ENCODE measurements at places on chromosomes 13 and 19.

DNA sequence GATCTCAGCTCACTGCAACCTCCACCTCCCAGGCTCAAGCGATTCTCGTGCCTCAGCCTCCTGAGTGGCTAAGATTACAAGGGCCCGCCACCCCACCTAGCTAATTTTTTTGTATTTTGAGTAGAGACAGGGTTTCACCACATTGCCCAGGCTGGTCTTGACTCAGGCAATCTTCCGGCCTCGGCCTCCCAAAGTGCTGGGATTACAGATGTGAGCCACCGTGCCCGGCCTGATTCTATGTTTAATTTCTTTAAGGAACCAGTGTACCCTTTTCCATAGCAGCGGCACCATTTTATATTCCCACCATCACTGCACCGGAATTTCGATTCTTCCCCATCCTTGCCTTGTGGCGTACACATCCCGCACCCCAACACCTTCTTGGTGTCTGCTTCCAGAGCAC is 17.7 kb upstream of the INSR start:
- H3K4me1 ChIP-seq, result no peaks in the 10 kb centered on the region
- no peak for DNase-seq
- H3K27me3 ChIP-seq, result no peaks in the 10 kb centered on the region
- no peak overlapping the region for H3K27ac ChIP-seq

DNA sequence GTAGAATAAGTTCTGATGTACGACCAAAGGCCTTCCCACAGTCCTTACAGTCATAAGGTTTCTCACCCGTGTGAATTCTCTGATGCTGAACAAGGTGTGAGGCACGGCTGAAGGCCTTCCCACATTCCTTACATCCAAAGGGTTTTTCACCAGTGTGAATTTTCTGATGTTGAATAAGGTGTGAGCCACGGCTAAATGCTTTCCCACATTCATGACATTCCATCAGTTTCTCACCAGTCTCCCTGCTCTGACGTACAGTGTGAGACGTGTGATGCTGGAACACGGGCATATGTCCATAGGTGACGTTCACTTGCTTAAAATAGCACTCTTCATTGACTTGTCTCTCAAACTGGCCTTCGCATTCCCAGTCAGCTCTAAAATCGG is 31.0 kb upstream of the COX7A1 start:
- no peak for DNase-seq
- no peak overlapping the region for H3K4me3 ChIP-seq
- H3K27ac ChIP-seq, result no peak overlapping the region

- H3K4me3 ChIP-seq, result no peak overlapping the region
- H3K27me3 ChIP-seq, result no peaks in the 10 kb centered on the region
Observed at GRCh38 chr13:51539887-51540286, 44.4 kb upstream of the WDFY2 start.

DNA sequence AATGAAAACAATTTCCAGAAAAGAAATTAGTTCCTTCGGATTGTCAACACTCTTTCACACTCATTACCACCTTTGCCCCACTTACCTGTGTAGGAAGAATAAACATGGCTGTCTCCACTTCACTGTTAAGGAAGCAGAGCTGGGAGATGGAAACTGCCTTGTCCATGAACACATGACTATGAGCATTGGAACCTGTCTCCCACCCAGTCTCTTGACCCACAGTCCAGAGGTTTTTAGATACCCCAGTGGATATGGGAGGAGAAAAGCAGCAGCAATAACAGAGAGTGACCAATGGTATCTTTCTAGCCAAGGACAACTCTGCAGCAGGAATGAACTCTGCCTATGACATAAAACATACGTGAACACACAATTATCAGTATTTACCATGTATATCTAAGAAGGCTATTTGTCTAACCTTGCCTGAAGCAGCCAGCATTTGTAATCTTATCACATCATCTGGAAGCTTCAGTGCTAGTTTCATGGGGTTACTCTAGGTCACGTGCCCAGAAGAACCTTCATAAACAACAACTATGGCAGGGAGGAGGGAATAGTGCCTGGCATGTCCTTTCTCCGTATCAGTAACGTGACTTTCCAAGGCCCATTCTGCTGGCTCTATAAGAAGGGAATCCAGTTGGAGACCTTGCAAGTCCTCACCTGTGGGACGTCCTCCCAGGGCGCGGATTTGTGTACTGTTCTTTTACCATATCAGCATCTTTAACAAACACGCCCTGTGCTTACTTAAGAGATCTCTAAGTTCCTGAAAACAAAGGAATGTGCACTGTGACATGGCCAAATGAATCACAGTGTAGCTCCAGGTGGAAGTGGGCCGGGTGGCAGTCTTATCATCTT is 221.8 kb upstream of the UBL3 start:
- H3K4me3 ChIP-seq, result no peak overlapping the region
- H3K36me3 ChIP-seq, result no peaks in the 10 kb centered on the region
- H3K4me1 ChIP-seq, result no peaks in the 10 kb centered on the region
- DNase-seq, result no peak

GRCh38 chr19:16514383-16515019 is 18.3 kb downstream of the C19orf44 start:
- no peak overlapping the region for H3K4me3 ChIP-seq
- H3K4me1 ChIP-seq, result no peaks in the 10 kb centered on the region
- H3K27ac ChIP-seq, result no peak overlapping the region
- no peaks in the 10 kb centered on the region for H3K27me3 ChIP-seq

- no peak for DNase-seq
- no peak overlapping the region for H3K4me3 ChIP-seq
- no peak overlapping the region for H3K27ac ChIP-seq
- no peaks in the 10 kb centered on the region for H3K27me3 ChIP-seq
Observed at GRCh38 chr13:20474515-20474914, 51.1 kb downstream of the CRYL1 start.

- H3K27me3 ChIP-seq, result no peaks in the 10 kb centered on the region
- no peak overlapping the region for H3K27ac ChIP-seq
- no peak for DNase-seq
- no peaks in the 10 kb centered on the region for H3K36me3 ChIP-seq
- H3K4me1 ChIP-seq, result peaks cover 3% of the 10 kb centered on the region
- no peak overlapping the region for H3K4me3 ChIP-seq
Observed at GRCh38 chr19:33368074-33368864, 5.2 kb upstream of the CEBPG start.

DNA sequence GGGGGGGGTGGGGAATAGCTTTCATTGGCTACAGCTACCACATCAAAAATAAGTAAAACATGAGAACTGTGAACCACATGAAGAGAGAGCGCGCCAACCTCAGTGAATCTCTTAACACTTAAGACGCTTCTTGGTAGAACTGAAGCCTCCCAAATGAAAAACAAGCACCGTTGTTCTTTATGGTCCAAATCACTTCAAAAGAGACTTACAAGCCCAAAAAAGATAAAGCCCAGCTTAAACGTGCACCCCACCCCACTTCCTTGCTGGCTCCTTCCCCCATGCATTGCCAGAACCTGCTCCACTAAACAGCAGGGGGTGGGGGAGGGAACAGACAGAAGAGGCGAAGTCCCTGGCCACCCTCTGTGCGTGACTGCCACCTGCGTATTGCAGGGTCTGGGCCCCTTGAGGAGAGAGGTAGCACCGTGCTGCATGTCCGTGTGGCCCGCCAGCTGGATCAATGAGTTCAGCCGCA is 479.1 kb downstream of the FOXO1 start:
- H3K27me3 ChIP-seq, result no peaks in the 10 kb centered on the region
- H3K4me3 ChIP-seq, result no peak overlapping the region
- H3K27ac ChIP-seq, result no peak overlapping the region

- no peak overlapping the region for H3K4me3 ChIP-seq
- no peaks in the 10 kb centered on the region for H3K36me3 ChIP-seq
- DNase-seq, result no peak
- H3K4me1 ChIP-seq, result no peaks in the 10 kb centered on the region
- peaks cover 8% of the 10 kb centered on the region for H3K27me3 ChIP-seq
Observed at GRCh38 chr19:44515907-44516306, 13.6 kb downstream of the CEACAM20 start.

- no peak for DNase-seq
- H3K4me3 ChIP-seq, result no peak overlapping the region
- H3K27me3 ChIP-seq, result peaks cover 58% of the 10 kb centered on the region
- H3K4me1 ChIP-seq, result peaks cover 8% of the 10 kb centered on the region
Observed at GRCh38 chr13:20144141-20144850, 16.6 kb downstream of the GJA3 start.

- no peaks in the 10 kb centered on the region for H3K4me1 ChIP-seq
- no peaks in the 10 kb centered on the region for H3K36me3 ChIP-seq
- H3K4me3 ChIP-seq, result no peak overlapping the region
Observed at GRCh38 chr13:109541081-109541480, 245.3 kb downstream of the IRS2 start.

DNA sequence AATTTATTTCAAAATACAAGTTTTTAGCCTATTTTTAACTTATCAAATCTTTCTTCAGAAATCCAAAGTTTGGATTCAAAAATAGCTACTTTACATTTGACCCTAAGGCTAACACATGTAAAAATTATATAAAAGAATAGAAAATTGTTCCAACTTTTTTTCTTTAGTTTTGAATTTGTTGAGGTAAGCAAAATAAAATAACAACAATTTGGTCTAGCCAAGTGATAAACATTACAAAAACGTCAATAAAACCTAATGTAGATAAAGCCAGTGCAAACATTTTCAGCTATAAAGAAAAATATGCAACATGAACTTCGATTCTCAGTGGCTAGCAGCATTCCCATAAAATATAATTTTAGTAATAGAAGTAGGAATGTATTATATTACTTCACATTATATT is 400.3 kb downstream of the PCDH9 start:
- H3K36me3 ChIP-seq, result no peaks in the 10 kb centered on the region
- no peaks in the 10 kb centered on the region for H3K4me1 ChIP-seq
- H3K27me3 ChIP-seq, result no peaks in the 10 kb centered on the region
- no peak for DNase-seq

- H3K27ac ChIP-seq, result no peak overlapping the region
- H3K4me3 ChIP-seq, result peak overlapping the region; percentile 25
- no peaks in the 10 kb centered on the region for H3K4me1 ChIP-seq
- H3K36me3 ChIP-seq, result no peaks in the 10 kb centered on the region
Observed at GRCh38 chr13:23159205-23159759, 21.5 kb upstream of the SGCG start.

DNA sequence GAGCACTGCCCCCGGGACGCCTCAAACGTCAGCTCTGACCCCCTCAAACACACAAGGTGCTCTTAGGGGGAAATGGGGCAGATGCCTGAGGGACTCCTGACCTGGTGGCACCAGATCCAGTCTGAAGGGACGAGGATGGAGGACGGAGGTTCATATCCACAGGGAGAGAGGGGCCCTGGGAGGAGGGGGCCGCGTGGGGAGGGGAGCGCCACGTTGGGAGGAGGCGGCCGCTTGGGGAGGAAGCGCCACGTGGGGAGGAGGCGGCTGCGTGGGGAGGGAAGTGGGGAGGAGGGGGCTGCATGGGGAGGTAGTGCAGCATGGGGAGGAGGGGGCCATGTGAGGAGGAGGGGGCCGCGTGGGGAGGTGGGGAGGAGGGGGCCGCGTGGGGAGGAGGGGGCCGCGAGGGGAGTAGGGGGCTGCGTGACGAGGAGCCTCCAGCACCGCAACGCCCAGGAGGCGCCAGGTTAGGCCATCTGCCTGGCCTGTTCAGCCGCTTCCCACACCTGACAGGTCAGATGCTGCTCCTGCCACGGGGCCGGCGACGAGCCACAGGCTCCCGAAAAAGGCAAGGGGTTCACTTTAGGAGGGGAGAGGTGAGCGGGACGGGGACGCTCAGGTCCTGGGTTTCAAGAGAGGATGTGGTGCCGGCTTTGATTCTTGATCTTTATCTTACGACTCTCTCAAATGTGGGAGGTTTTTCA is 36.7 kb upstream of the C13orf46 start:
- no peak overlapping the region for H3K4me3 ChIP-seq
- no peaks in the 10 kb centered on the region for H3K4me1 ChIP-seq

GRCh38 chr19:35342430-35342829 is 5.3 kb upstream of the FFAR1 start:
- H3K36me3 ChIP-seq, result no peaks in the 10 kb centered on the region
- H3K4me3 ChIP-seq, result no peak overlapping the region
- no peaks in the 10 kb centered on the region for H3K27me3 ChIP-seq

GRCh38 chr13:26813980-26814348 is 53.4 kb upstream of the GPR12 start:
- H3K4me3 ChIP-seq, result no peak overlapping the region
- H3K4me1 ChIP-seq, result no peaks in the 10 kb centered on the region
- no peak for DNase-seq
- H3K27ac ChIP-seq, result no peak overlapping the region

- peak; percentile 73 for DNase-seq
- no peaks in the 10 kb centered on the region for H3K36me3 ChIP-seq
- H3K27ac ChIP-seq, result peak overlapping the region; percentile 77
- H3K4me1 ChIP-seq, result peaks cover 73% of the 10 kb centered on the region
- peak overlapping the region; percentile 64 for H3K4me3 ChIP-seq
Observed at GRCh38 chr19:44747739-44748425, 626 bp upstream of the BCL3 start.

- no peaks in the 10 kb centered on the region for H3K27me3 ChIP-seq
- peaks cover 7% of the 10 kb centered on the region for H3K4me1 ChIP-seq
- DNase-seq, result no peak
- no peak overlapping the region for H3K4me3 ChIP-seq
Observed at GRCh38 chr19:887599-887998, 5.4 kb downstream of the MED16 start.

DNA sequence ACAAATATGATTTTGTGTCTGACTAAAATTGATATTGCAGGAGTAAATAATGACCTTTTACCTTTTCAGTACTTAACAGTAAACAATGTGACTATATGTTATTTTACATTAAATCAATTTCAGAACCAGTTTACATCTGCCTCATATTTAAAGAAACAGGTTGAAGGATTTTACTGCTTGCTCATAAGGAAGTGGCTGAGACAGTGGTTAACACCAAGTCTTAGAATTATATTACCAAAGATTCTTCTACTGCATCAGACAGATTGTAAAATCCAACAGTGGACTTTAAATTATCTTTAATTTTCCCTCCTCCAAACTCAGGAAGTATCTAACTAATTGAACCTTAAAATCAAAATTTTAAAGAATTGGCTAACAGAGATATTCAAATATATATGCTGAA is 1929.9 kb downstream of the PCDH9 start:
- DNase-seq, result no peak
- no peaks in the 10 kb centered on the region for H3K4me1 ChIP-seq
- no peaks in the 10 kb centered on the region for H3K27me3 ChIP-seq
- H3K36me3 ChIP-seq, result no peaks in the 10 kb centered on the region

GRCh38 chr13:46536341-46536740 is 16.6 kb upstream of the LRCH1 start:
- no peaks in the 10 kb centered on the region for H3K27me3 ChIP-seq
- no peaks in the 10 kb centered on the region for H3K4me1 ChIP-seq
- no peak overlapping the region for H3K27ac ChIP-seq
- DNase-seq, result no peak
- no peak overlapping the region for H3K4me3 ChIP-seq

DNA sequence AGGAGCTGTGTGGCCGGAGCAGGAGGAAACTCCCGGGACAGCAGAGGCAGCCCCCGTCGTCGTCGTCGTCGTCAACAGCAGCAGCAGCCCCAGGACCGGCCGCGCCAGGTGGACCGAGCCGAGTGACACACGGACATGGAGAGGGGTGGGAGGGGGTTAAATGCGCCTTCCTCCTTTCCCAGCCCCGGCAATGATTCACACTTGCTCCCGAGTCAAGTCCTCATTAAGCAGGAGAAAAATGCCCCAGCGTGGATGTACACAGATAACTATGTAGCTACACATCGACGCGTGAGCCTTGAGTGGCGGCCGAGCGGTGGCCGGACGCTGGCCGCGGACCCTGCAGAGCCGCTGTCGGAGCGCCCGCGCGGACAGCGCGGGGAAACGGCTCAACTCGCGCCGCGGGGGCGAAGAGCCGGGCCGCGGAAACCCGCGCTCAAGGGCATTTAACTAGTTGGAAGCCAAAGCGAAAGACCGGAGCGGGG is 645 bp downstream of the UBL3 start:
- DNase-seq, result peak; percentile 67
- H3K27ac ChIP-seq, result peak overlapping the region; percentile 99
- H3K36me3 ChIP-seq, result no peaks in the 10 kb centered on the region
- H3K27me3 ChIP-seq, result no peaks in the 10 kb centered on the region
- H3K4me3 ChIP-seq, result peak overlapping the region; percentile 81
- H3K4me1 ChIP-seq, result no peaks in the 10 kb centered on the region
